MV-4-11 (cell line): ENCODE measurements at places on chromosomes 4 and X.

DNA sequence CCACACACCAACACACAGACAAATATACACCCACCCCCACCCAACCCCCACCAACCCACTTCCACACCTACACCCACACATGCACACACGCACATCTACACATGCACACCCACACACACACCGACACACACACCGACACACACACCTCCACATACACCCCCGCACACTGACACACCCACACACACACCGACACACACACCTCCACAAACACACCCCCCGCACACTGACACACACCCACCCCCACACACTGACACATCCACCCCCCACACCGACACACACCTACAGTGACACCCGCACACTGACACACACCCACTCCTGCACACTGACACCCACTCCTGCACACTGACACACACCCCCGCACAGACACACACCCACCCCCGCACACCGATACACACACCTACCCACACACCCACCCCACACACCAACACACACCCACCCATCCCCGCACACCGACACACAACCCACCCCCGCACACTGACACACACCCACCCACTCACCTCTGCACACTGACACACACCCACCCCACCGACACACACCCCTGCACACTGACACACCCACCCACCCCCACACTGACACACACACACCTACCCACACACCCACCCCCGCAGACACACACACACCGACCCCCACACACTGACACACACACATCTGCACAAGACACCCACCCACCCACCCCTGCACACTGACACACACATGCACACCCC is 31.1 kb downstream of the FGFRL1 start:
- DNase-seq, result no peak

DNA sequence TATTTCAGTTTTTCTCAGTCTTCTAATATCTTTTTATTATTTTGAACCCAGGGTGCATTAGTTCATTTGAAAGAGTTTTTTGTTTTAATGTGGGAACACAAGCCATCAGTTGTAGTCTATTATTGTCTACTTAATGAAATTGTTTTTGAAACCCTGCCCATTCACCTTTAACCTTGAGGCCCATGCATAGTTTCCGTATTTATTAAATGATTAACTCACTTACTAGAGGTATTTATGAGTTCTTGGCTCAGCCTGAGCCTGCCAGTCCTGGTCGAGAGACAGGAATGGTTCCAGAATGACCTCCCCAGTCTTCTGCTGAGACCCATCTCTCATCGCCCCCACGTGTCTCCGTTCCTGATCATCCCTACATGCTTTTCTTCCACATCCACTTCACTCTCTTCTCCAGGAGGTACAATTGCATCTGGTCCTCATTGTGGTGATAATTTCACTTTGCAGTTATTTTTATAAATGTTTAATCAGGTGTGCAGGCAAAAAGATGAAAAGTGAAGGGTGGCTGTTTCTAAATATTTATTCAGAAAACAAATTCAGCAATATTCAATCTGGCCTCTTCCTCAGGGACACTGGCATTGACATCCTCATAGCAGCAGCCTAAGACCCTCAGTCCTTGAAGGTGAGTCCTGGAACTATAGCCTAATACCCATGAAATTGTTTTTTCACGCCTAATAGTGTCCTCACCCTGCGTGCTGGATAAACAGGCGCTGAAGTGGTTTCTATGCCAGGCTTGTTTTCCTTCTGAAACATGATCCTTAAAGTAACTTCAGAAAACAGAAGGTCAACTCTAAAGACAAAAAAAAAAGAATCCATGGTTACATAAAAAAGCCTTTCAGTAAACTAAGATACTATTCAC is 112.8 kb downstream of the KDR start:
- no peak for DNase-seq

GRCh38 chrX:111123125-111123524 is 27.1 kb downstream of the PAK3 start:
- no peak for DNase-seq

GRCh38 chr4:144799486-144799885 is 153.5 kb downstream of the HHIP start:
- DNase-seq, result no peak

GRCh38 chr4:86991994-86992393 is 57.2 kb downstream of the AFF1 start:
- no peak for DNase-seq

DNA sequence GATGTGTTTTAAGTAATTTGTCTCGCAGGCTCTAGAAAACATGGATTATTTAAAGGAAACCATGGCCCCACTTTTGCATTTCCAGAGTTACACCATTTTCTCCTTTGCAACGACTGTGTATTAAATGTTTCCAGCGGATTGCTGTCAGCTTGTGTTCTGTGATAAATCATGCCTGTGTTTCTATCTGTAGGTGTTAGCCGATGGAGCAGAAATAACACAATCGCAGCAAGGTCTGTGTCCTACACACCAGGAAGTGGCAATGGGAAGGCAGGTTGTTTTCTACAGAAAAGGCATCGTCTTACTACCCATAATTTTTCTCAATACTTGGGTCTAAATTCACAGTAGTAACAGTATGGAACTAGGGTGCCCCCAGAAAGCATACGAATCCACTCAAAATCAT is 590.1 kb downstream of the NLGN4X start:
- no peak for DNase-seq

- no peak for DNase-seq
These were observed 5.2 kb upstream of the ARX start for GRCh38 chrX:25020905-25021449.

DNA sequence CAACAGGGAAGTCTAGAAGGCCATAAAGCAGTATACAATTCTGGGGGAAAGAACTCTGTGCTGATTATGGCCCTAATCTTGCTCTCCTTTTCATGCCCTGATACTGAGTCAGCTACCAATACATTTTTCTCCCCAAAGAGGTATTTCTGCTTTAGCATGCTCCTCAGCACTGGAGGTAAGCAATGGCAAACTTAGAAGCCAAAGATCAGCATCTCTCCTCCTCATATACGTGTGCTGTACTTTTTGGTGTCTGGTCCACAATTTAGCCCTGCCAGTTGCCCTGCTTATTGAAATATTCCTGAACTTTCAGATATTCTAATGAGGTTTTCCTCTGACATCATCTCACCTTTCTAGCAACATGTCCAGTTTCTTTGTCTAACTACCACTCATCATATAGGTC is 226.2 kb downstream of the FSTL5 start:
- DNase-seq, result no peak

DNA sequence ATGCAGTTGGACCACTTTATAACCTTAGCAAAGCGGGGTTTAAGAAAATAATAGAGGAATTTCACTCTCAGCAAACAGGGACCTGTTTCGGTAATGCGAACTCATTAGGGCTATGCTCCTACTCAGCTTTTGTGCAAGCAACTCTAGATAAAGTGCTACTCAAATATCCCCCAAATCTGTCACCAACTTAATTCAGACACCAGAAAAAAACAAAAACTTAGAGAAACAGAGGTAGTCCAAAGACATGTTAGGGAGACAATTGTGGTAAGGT is 123.0 kb downstream of the CAMK2D start:
- no peak for DNase-seq

DNA sequence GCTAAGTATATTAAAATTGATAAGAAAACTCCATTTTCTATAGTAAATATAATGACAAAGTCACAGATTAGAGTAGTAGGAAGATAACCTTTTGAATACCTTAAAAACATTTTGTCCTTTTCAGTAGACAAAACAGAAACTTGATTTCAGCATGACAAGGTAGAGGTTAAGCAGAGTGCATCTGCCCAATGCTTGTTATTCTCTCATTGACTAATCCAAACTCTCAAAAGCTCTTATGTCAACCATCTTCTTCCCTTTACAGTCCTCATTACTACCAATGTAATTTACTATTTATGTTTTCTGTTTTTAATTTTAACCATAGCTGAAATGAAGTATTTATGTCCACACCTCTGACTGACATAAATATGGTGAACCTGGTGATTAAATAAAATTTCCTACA is 11.1 kb downstream of the NIPAL1 start:
- no peak for DNase-seq

DNA sequence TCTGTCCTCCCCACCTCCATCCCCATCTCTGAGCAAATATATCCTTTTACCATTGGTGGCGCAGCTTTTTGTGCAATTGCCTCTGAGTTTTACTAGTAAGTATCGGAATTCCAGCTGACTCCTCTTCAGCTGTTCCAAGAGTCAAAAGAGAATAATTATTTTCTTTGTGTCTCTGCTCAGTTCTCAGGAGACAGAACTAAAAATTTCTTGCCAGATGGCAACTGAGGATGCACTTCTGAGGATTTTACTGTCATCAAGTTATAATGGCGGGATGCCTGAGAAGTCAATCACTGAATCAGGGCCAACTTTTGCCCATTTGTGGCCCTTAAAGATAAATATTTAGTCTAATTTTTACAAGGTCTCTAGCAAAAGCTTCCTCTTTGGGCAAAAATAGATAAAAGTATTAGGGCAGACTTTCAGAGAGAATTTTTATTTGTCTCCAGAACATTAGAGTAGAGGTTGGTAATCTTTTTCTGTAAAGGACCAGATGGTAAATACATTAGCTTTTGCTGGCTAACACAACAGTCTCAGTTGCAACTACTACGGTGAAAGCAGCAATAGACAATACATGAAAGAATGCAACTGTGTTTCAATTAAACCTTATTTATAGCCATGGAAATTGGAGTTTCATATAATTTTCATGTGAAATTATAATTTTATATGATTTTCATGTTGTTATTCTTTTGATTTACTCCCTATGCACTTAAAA is 15.6 kb upstream of the ADGRA3 start:
- DNase-seq, result no peak

DNA sequence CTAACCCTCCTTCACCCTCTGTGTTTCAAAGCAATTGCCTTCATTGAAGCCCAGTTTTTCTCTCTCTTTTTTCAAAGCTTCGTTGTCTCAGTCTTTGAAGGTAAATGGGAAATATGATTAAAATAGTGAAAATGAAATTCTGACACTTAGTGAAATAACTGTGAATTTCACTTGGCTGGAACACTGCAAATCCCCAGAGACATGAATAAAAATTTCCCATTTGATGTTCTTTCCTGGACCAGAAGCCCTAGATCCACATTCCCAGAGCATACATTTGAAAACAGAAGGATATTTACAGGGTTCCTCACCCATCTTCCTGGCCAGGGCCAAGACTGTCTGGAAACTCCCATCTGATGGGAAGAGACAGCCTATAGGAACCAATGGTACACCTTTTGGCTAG is 45.0 kb downstream of the SLC2A9 start:
- DNase-seq, result no peak

- DNase-seq, result no peak
These were observed 42.3 kb downstream of the SRPX start for GRCh38 chrX:38178396-38178795.
